Dorsolateral prefrontal cortex (tissue), 122 donors: ENCODE measurements at places on chromosomes 5 and 9. TPM values are rescaled to one million over a fixed set of nuclear protein-coding genes. Genes with fewer than 3 reads are reported as not detected.

DNA sequence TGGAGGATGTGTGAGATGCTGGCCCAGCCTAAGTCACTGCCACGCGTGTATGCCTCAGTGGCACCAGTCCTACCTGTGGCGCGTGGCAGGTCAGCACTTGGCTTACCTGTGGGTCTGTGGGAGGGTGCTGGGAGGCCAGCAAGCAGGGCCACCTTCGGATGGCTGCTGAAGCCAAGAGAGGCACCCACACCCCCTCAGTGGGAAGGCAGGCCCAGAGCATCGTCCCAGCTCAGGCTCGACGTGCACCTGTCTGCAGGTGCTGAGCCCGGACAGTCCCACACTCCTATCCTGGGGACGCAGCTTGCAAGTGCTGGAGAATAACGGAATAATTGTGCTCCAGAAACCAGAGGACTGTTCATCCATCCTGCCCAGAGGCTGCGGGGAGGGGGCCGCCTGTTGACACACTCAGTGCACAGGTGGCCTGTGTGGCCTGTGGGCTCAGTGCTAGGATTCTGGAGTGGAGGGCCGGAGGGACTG is 24.0 kb downstream of the NKD2 start:
- no peak for DNase-seq

GRCh38 chr5:131272307-131272706 is 8.5 kb downstream of the CDC42SE2 start:
- DNase-seq = no peak

GRCh38 chr9:109118808-109119438 is 824 bp downstream of the TMEM245 start:
- no peak for DNase-seq

The TMEM252 gene
- not detected for total RNA-seq

DNA sequence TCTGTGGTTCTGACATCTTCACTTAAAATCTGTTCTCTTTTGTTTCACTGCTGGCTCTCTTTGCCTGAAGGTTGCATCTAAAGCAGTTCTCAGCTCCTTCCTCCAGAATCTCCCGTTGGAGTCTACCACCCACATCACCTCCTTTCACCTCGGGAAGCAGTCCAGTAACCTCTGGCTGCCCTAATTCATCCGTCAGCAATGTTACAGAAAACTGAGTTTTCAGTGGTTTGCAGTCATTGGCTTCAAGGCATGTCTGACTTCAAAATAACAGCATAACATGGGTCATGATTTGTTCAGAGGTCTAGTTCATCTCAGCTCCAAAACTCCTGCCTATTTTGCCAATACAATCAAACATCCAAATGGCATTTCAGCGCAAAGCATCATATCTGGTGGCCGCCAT is 107.7 kb downstream of the GOLPH3 start:
- DNase-seq = no peak
